ENCODE measurements at places on chromosomes 12 and 14. TPM values are rescaled to one million over a fixed set of nuclear protein-coding genes. Genes with fewer than 3 reads are reported as not detected.

Gene RD3L
- total RNA-seq = not detected

Gene CCDC38
- not detected for total RNA-seq

Gene TAS2R7
- total RNA-seq = not detected

Gene LRRC10
- total RNA-seq = not detected

Gene TAS2R13
- total RNA-seq = 0.13 TPM

GRCh38 chr14:91911474-91912032 is 35.9 kb downstream of the FBLN5 start:
- peak; percentile 39 for DNase-seq

DNA sequence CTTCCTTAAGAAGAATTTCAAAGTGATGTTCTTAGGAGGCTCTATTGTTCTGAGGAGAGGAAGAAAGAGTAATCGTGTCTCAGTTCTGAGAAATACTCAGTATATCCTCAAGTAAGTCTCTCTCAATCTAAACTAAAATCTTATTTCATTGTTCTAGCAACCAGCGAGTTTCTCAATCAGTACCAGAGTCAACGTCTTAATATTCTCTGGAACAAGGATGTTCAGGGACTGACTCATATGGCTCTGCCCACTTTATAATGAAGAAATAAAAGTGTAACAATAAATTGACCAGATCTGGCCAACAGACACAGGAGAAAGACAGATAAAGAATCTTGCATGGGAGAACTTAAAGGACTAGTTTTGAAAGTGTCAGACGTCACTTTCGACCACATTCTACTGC is 469.8 kb upstream of the FLRT2 start:
- no peak for DNase-seq

- peak; percentile 42 for DNase-seq
These were observed 372.3 kb upstream of the KITLG start for GRCh38 chr12:88952562-88952942.

DNA sequence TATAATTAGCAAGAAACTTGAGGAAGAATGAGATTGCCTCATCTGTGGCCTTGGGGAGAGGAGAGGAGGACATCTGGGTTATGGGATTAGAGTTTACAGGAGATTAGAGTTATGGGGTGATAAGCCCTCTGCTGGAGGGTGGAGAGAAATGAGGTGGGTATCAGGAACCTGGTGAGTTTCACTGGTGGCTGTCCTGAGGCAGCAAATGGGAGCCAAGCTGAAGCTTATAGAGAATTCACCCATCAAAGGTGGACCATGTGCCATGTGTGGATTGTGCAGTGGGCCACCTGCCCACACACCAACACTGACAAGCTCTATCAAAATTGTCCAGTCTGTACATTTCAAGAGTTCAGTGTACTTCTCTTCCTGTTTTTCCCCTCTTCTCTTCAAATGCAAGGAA is 135.3 kb downstream of the AEBP2 start:
- no peak for DNase-seq

- DNase-seq = no peak
These were observed 2.2 kb downstream of the CDK2AP1 start for GRCh38 chr12:123269395-123269892.

DNA sequence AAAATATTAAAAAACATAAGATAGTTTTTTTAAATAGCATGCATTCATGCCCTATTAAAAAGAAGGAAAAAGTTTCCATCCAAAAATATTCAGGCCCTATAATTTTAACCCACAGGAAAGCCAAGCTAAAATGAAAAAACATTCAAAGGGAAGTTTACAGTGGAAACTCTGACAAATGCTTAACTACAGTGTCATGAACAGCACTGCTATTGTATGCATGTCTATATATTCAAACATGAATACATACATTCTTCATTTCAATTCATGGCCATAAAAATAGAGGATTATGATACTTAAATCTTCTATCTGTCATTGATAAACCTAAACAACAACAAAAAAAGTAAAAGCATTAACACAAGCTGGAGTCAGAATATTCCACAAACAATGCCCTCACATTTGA is 67.4 kb downstream of the PPP2R5E start:
- no peak for DNase-seq

GRCh38 chr12:103538397-103538796 is 42.6 kb upstream of the C12orf42 start:
- peak; percentile 77 for DNase-seq

- DNase-seq = no peak
These were observed 42.9 kb downstream of the HELB start for GRCh38 chr12:66345212-66345611.

Measured in HT1080 (cell line).